ENCODE measurements at places on chromosomes 4 and X. TPM values are rescaled to one million over a fixed set of nuclear protein-coding genes. Genes with fewer than 3 reads are reported as not detected.

The LRAT gene
- polyA plus RNA-seq, result 0.03 TPM

GRCh38 chr4:105148356-105148755 is 1.7 kb downstream of the TET2 start:
- no peak for DNase-seq

DNA sequence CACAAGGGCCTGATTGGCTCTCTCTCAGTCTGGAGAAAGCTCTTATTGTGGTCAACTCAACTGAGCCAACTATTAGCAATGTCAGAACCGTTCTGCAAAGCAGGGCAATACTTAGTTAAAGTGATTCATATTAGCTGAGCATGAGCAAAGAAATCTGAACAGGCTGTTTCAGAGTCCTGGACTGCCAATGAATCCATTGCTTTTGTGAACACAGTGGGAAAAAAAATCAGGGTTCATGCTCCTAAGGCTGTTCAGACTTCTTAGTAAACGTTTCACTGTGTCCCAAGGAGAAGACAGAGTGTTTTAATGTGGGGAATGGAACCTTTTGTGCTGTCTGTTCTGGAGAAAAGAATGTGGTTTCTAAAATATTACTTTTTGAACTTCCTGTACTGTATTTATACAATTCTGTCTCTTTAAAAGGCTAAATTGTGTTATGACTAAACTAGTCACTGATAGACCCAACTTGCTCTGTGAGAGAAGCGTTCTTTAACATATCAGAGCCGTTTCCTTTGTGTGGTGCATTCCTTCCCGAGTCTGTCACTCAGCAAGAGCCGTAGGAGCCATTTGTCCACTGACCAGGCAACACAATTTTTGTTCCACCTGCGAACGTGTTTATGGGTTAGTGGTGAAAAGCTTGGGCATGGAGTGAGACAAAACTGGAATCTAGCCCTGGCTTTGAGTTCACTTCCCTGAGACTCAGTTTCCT is 366.1 kb downstream of the FBXO8 start:
- peak; percentile 79 for DNase-seq

- peak; percentile 11 for DNase-seq
Measured at GRCh38 chrX:150899191-150899757, 806 bp upstream of the CD99L2 start.

DNA sequence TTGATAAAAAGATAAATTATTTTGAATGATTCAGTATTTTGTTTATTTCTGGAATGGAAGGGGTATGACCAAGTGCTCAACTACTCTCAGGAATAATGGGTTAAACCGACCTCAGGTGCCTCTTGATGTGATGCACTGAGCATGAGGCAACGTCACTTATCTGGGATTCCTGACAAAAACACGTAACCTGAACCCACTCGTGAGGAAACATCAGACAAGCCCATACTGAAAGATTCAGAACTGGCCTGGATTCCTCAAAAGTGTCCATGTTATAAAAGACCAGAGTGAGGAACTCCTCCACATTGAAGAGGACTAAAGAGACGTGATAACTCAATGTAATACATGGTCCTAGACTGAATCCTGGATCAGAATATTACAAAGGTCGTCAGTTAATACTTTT is 144.0 kb downstream of the FNIP2 start:
- DNase-seq, result peak; percentile 38

The BEND2 gene
- polyA plus RNA-seq, result not detected

The PFKFB1 gene
- polyA plus RNA-seq, result not detected

The HHIP gene
- polyA plus RNA-seq, result 0.52 TPM

The LANCL3 gene
- polyA plus RNA-seq, result 0.02 TPM

The DCAF4L1 gene
- 0.02 TPM for polyA plus RNA-seq

The F8A1 gene
- polyA plus RNA-seq, result 5.4 TPM

- no peak for DNase-seq
Measured at GRCh38 chrX:129836827-129837226, 6.9 kb downstream of the ZDHHC9 start.

The PABPC4L gene
- 0.96 TPM for polyA plus RNA-seq

The GPR173 gene
- 4.0 TPM for polyA plus RNA-seq

DNA sequence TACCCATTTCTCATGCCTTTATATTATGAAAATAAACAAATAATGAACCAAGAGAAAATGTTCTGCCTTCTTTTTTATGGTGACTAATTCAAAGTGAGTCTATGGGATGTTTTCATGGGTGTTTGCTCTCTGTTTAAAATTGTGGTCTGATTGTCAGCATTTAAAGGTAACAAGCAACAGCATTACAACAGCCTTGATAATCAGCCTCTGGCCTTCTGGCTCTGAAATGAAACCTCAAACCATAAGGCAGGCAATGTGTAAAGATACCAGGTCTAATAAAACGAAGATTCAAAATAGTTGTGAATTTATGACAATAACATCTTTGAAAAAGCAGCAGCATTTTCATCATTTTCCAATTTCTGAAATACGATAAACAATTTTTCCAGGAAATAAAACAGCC is 63.7 kb downstream of the FAM13A start:
- peak; percentile 4 for DNase-seq

DNA sequence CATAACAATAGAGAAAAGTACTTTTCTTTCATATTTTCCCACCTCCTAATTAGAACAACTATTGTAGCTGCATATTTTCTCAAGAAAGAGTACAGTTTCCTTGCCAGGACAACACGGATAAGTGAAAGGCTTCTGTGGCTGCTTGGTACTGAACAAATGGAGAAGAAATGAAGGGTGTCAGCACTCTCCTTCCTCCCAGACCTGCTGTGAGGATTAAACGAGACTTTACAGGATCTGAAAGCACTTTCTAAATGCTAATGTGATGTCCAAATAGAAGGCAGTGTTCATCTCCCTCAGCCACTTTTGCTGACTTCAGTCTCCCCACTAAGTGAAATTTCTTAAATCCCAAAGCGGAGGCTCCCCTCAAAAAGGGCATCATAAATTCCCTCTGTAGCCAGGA is 13.9 kb downstream of the NIPAL1 start:
- DNase-seq, result no peak

GRCh38 chr4:78645853-78646757 is 94.5 kb downstream of the ANXA3 start:
- peak; percentile 97 for DNase-seq

Measured in fibroblast of lung (primary cell).